ENCODE measurements at places on chromosomes 2 and 18. TPM values are rescaled to one million over a fixed set of nuclear protein-coding genes. Genes with fewer than 3 reads are reported as not detected.
A peak's percentile ranks its signal among the peaks of the same experiment; 100 is the strongest.

GRCh38 chr2:170465241-170465640 lies 249.9 kb upstream of the SP5 start:
- H3K27ac ChIP-seq, result no peak overlapping the region
- no peaks in the 10 kb centered on the region for H3K27me3 ChIP-seq
- no peak for DNase-seq
- no peak overlapping the region for H3K4me3 ChIP-seq

DNA sequence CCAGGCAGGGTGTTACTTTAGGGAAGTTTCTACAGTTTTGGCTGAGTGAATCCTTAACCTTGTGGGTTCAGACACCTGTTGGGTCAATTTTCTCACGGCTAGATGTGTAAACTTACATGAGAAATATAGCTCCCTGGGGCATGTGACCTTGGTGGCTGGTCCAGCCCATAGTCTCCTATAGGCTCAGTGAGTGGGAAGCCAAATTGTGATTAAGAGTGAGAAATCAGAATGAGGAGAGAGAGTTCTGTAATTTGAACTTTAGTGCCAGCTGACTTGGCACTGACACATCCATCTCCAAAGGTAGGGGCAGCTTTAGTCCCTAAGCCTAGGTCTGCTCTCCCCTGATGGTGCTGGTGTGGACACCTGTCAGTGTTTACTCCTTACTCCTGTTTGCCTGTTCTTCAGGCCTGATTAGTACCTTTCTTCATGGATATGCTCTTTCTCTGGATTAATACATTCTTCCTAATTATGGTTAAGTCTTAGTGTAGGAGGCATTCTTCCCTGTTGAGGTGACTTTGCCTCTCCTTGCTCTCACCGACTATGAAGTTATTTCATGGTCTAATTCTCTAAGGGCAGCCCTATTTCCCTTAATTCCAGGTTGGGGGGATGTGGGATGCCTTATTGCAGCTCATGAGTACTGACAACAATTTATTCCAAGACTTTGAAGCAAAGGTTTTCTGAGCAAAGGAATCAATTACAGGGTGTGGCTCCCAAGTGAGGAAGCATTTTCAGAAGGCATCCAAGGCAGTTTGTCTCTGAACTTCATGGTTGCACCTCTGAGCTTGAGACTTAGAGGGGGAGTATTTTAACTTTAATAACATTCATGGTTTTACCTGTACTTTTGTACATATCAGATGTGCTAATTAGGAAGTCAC lies 177.3 kb downstream of the DYSF start:
- no peaks in the 10 kb centered on the region for H3K36me3 ChIP-seq
- no peaks in the 10 kb centered on the region for H3K27me3 ChIP-seq
- H3K27ac ChIP-seq, result no peak overlapping the region
- DNase-seq, result no peak
- no peak overlapping the region for H3K4me3 ChIP-seq
- peaks cover 8% of the 10 kb centered on the region for H3K4me1 ChIP-seq

- H3K4me1 ChIP-seq, result peaks cover 8% of the 10 kb centered on the region
- no peak overlapping the region for H3K4me3 ChIP-seq
- no peaks in the 10 kb centered on the region for H3K27me3 ChIP-seq
- no peak overlapping the region for H3K27ac ChIP-seq
- H3K36me3 ChIP-seq, result peaks cover 2% of the 10 kb centered on the region
Observed at GRCh38 chr2:10564876-10565445, 116.8 kb upstream of the ODC1 start.

RAB6C gene
- total RNA-seq, result 0.14 TPM

DNA sequence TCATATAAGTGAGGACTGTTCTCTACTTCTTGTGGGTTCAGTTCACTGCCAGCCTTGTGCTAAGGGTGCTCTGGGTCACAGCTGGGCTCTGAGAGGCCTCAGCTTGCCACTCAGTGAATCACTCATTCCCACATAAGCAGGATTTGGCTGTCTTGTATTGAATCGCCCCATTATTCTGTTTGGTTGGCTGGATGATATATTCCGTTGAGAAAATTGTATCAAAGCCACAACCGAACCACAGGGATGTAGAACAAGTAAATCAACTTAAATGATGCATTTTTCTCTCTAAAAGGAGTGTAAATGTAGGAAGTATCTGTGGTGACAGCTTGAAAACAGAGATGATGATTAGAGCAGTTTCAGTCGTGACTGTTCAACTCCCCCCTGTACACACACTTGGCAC lies 39.6 kb downstream of the TTC39C start:
- no peaks in the 10 kb centered on the region for H3K36me3 ChIP-seq
- H3K27me3 ChIP-seq, result no peaks in the 10 kb centered on the region
- peak; percentile 84 for DNase-seq
- H3K4me3 ChIP-seq, result no peak overlapping the region

GRCh38 chr2:158845859-158846258 lies 50.7 kb downstream of the DAPL1 start:
- DNase-seq, result peak; percentile 56
- no peak overlapping the region for H3K27ac ChIP-seq
- no peak overlapping the region for H3K4me3 ChIP-seq
- H3K4me1 ChIP-seq, result peaks cover 6% of the 10 kb centered on the region

GRCh38 chr2:40317046-40317445 lies 134.8 kb downstream of the SLC8A1 start:
- DNase-seq, result peak; percentile 31
- H3K4me1 ChIP-seq, result no peaks in the 10 kb centered on the region
- H3K36me3 ChIP-seq, result no peaks in the 10 kb centered on the region
- H3K27ac ChIP-seq, result no peak overlapping the region
- no peak overlapping the region for H3K4me3 ChIP-seq

DNA sequence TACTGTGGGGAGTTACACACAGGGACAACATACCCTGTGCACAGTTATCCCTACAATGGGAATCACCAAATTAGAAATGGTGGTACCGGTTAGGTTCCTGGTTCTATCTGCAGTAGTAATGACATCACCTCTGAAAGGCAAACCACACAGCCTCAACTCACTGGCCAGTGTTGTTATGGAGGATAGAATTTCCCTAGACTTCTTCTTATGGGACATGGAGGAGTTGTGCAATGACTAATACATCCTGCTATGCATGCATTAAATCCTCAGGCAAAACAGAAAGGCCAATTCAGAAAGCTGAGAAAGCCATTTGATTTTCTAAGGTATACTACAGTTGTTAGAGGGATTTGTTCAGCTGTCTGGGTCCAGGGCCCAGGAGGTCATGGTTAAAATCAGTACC lies 439.3 kb downstream of the TMX3 start:
- no peaks in the 10 kb centered on the region for H3K27me3 ChIP-seq
- H3K36me3 ChIP-seq, result no peaks in the 10 kb centered on the region
- peak; percentile 90 for DNase-seq
- H3K4me1 ChIP-seq, result peaks cover 9% of the 10 kb centered on the region
- H3K4me3 ChIP-seq, result no peak overlapping the region

SERPINB3 gene
- not detected for total RNA-seq

DNA sequence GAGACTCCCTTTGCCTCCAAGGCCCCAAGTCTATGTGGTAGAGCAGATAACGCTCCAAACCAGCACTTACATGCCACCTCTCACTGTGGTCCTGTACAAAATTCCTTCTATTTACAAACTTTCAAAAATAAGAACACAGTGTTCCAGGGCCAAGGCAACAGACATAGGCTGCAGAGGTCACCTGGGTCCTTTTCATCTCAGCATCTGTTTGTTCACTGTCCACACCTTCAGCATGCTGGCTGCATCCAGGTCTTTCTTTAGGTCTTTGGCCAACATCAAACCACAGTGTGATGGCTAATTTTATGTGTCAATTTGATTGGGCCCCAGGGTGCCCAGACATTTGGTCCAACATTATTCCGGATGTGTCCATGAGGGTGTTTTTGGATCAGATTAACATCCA lies 20.0 kb upstream of the INO80C start:
- no peak overlapping the region for H3K27ac ChIP-seq
- no peak for DNase-seq
- no peaks in the 10 kb centered on the region for H3K27me3 ChIP-seq

- peak; percentile 40 for DNase-seq
- H3K4me1 ChIP-seq, result no peaks in the 10 kb centered on the region
- no peak overlapping the region for H3K27ac ChIP-seq
- no peaks in the 10 kb centered on the region for H3K27me3 ChIP-seq
Observed at GRCh38 chr2:177187631-177188312, 24.8 kb upstream of the HNRNPA3 start.

ASTL gene
- total RNA-seq, result not detected

DNA sequence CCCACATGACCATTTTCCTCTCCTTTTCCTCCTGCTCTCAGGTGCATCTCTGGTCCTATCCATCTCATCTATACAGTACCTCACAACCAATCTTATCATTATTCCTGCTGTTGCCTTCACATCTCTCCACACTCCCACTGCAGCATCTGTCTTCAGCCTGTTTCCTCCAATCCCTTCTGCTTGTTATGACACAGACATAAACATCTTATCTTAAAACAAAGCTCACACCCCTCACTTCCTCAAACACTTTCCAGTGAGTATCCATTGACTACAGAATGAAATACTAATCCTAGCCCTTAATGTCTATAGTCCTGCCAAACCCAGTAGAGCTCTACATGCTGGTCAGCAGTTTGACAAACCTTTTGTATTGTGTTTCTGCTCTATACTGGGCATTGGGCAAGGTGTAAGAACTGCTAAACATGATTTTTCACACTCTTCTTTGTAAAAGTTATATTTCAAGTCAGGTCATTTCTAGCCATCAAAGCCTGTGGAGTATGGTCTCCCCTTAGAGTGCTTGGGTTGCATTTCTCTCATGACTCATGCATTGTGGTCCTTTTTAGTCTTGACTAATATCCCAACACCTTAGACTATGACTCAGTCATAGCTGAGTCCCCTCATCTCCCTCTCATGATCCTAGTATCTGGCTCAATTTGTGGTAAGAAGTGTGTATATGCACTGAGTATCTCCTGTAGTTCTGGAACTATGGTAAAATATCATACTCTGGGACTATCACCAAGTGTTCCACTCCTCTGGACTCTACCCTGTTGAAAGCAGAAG lies 187.0 kb downstream of the CYRIA start:
- no peaks in the 10 kb centered on the region for H3K36me3 ChIP-seq
- H3K4me1 ChIP-seq, result no peaks in the 10 kb centered on the region
- H3K27me3 ChIP-seq, result no peaks in the 10 kb centered on the region
- H3K4me3 ChIP-seq, result no peak overlapping the region
- no peak overlapping the region for H3K27ac ChIP-seq
- no peak for DNase-seq

Measured in astrocyte (in vitro differentiated cells and primary cell).